ENCODE measurements at places on chromosomes 3 and 15.
A peak's percentile ranks its signal among the peaks of the same experiment; 100 is the strongest.

DNA sequence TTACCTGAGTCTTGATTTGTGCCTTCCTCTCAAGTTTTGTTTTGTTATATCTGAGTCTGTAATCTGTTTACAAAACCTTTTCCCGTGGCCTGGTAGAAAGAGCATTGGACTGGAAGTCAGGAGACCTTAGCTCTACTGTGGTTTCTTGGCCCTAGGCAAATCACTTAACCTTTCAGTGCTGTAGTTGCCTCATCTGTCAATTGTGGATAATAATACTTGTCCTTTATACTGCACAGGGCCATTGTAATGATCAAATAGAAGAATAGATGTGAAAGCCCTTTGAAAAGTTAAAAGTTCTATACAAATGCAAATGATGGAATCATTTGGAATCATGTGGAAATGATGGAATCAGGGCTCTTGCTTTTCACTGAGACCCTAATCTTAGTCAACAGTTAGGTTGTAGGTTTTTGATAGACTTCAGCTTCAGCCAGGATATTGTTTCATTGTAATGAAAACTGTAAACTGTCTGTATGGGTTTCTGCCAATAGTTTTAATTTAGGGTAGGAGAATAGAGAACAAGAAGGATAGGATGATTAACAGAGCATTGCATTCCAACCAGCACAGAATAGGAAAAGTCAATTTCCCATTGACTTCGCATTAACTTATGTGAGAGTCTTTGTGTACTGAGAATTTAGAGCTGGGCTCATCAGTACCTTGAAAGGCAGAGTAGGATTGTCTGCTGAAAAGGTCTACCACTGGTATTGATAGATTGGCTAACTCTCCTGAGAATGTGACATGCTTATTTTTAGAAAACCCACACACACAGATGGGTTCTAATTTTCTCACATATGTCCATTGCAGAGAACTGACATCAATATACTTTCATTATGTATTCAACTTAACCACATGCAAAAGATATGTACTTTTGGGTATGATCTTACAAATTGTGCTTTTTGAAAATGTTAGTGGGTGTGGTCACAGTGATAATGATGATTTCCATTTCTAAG lies 21.8 kb downstream of the MAP2K5 start:
- DNase-seq = no peak

- peak; percentile 47 for DNase-seq
These were observed 102.1 kb upstream of the ARPP21 start for GRCh38 chr3:35537265-35537664.

GRCh38 chr15:23566071-23566554 lies 639 bp downstream of the MKRN3 start:
- DNase-seq = no peak

DNA sequence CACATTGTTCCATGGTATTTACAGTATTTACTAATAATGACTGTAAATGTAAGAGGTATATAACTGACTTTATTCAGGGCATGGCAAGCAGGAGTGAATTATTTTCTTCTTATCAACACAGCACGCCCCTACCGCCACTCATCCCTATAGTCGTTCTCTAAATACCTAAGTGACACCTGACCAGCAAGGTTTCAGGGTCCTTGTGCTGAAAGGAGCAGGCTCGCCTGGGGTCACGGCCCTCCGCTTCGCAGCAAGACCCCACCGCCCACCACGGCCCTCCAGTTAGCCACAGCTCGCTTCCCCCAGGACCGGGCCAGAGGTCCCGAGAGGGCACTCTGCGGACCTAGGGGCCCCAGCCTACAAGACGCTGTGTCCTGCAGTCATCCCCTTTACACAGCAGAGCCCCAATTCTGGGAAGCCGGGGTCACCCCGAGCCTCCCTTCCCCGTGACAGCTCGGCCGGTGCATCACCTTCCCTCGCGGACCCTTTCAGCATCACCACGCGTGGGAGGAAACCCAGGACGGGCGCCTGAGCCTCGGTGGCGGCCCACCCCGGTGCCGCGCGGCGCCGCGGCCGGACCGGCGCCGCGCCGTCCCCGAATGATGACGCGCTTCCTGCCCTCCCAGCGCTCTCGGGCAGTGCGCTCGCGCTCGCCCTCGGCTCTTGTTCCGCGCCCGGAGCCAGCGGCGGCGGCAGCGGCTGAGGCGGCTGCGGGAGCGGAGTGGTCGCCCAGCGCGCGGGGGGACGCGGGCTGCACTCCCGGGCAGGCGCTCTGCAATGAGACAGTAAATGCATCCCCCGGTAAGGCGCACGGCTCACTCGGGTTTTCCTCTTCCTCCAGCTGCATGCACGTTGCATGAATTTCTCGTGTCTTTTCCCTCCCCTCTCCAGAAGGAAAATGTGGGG lies 225.1 kb upstream of the C2CD4B start:
- peak; percentile 79 for DNase-seq

GRCh38 chr3:76016111-76016510 lies 230.8 kb upstream of the ZNF717 start:
- DNase-seq = no peak

- DNase-seq = no peak
These were observed 115.1 kb downstream of the FHIT start for GRCh38 chr3:61136191-61136590.

- DNase-seq = no peak
These were observed 244.5 kb downstream of the CACNA2D3 start for GRCh38 chr3:54366839-54367238.

Measured in fibroblast of skin of abdomen (primary cell).